ENCODE measurements at places on chromosomes 4 and X. TPM values are rescaled to one million over a fixed set of nuclear protein-coding genes. Genes with fewer than 3 reads are reported as not detected.

The GPRASP2 gene
- 15.3 TPM for total RNA-seq

The PRR32 gene
- total RNA-seq = not detected

The CD38 gene
- total RNA-seq = 7.8 TPM

The FGFRL1 gene
- total RNA-seq = 28.9 TPM

The TEX13D gene
- not detected for total RNA-seq

The CC2D2A gene
- total RNA-seq = 37.1 TPM

The ARSJ gene
- total RNA-seq = 13.5 TPM

The UGT2B10 gene
- total RNA-seq = not detected

The FGFBP2 gene
- total RNA-seq = 1.6 TPM

The TMEM255A gene
- 1.3 TPM for total RNA-seq

The P2RY10 gene
- 0.75 TPM for total RNA-seq

The KLHL13 gene
- 6.8 TPM for total RNA-seq

The ARMCX4 gene
- 28.6 TPM for total RNA-seq

The RTL3 gene
- total RNA-seq = 0.87 TPM

The ADRA2C gene
- total RNA-seq = 36.4 TPM

The MGAT4D gene
- not detected for total RNA-seq

The CLDN24 gene
- total RNA-seq = not detected

The STS gene
- 12.3 TPM for total RNA-seq

The CFI gene
- total RNA-seq = 64.5 TPM

The STPG2 gene
- 0.65 TPM for total RNA-seq

The MTTP gene
- total RNA-seq = 0.48 TPM

The PDE6B gene
- 2.4 TPM for total RNA-seq

The FAM149A gene
- total RNA-seq = 7.9 TPM

The KLB gene
- total RNA-seq = not detected

The TNIP3 gene
- total RNA-seq = 0.19 TPM

The FABP2 gene
- total RNA-seq = not detected

The ITM2A gene
- 153 TPM for total RNA-seq

The PAK3 gene
- total RNA-seq = 24.5 TPM

The SPANXN4 gene
- not detected for total RNA-seq

The GPC3 gene
- total RNA-seq = 7.0 TPM

The TNMD gene
- total RNA-seq = 0.36 TPM

The BEX1 gene
- total RNA-seq = 0.48 TPM

The PNCK gene
- 4.3 TPM for total RNA-seq

The NHS gene
- total RNA-seq = 19.1 TPM

The CCNB3 gene
- total RNA-seq = 0.32 TPM

The ADGRL3 gene
- total RNA-seq = 110 TPM

The SOD3 gene
- 356 TPM for total RNA-seq

The C1QTNF7 gene
- 12.5 TPM for total RNA-seq

The SRPX2 gene
- 48.2 TPM for total RNA-seq

The NSG1 gene
- 0.58 TPM for total RNA-seq

The CNGA1 gene
- total RNA-seq = 1.6 TPM

The CYLC1 gene
- total RNA-seq = not detected

The DAPP1 gene
- total RNA-seq = 2.7 TPM

The DDX60 gene
- total RNA-seq = 19.1 TPM

The EXOC1L gene
- total RNA-seq = not detected

The FGF13 gene
- 18.3 TPM for total RNA-seq

The TCEAL3 gene
- 77.3 TPM for total RNA-seq

The FHDC1 gene
- 0.88 TPM for total RNA-seq

The CENPE gene
- 1.3 TPM for total RNA-seq

The COMMD8 gene
- total RNA-seq = 11.7 TPM
